ENCODE measurements at places on chromosomes 13 and 19.

DNA sequence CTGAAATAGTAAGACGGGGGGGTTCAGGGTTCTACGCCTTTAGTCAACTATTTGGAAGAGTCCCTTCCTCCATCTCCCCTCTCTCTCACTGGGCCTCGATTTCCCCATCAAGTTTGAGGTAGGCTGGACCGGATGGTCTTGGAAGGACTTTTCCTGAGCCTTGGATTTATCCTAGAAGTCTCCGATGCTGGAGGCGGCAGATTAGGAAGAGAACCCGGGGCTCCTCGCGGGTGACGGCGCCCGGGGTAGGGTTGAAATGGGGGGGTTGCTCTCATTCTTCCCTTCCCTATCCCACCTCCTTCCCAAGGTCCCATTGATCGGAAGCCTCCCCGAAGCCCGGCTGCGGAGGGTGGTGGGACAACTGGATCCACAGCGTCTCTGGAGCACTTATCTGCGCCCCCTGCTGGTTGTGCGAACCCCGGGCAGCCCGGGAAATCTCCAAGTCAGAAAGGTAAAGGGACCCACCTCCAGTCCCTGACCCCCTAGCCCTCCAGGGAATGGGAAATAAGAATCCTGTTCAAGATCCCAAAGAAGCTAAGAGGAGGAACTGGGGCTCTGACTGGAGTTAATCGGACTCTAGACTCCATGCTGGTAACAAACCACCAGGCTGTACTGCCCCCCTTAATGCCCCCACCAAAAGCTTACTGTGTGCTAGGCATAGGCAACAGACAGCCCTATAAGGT, 781 bp downstream of the QPCTL start:
- peak; percentile 75 for DNase-seq

DNA sequence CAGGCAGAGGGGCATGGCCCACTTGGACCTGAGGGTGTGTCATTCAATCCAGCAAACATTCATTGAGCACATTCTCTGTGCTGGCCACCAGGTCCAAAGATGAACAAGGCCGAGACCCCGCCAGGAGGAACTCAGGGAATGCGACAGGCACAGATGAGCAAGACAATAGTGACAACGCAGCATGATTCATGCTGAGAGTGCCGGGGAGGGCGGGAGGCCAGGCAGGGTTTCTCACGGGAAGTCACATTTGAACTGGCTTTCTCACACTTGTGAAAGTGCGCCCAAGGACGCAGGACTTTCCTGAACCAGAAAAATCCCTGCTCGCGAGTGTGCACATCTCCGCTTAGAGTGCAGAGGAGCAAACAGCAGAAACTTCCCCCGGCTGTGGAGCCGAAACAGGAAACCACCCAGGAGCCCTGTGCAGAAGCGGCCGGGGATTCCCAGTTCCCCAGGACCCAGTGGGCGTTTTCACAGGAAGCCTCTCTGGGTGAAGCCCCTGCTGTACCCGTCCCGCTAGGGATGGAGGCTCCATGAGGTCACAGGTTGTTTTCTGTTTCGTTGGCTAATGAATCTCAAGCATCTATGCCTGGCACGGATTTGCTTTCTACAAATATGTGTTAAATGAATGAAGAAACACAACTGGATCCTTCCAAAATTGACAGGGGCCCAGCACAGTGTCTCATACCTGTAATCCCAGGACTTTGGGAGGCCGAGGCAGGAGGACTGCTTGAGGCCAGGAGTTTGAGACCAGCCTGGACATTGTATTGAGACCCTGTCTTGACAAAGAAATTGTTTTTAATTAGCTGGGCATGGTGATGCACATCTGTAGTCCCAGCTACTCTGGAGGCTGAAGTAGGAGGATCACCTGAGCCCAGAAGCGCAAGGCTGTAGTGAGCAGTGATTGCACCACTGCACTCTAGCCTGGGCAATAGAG, 68.4 kb upstream of the TM9SF2 start:
- peak; percentile 80 for DNase-seq

GRCh38 chr13:26061947-26062346, 10.1 kb upstream of the SHISA2 start:
- no peak for DNase-seq

- no peak for DNase-seq
Observed at GRCh38 chr13:112792511-112792910, 102.7 kb downstream of the ATP11A start.

DNA sequence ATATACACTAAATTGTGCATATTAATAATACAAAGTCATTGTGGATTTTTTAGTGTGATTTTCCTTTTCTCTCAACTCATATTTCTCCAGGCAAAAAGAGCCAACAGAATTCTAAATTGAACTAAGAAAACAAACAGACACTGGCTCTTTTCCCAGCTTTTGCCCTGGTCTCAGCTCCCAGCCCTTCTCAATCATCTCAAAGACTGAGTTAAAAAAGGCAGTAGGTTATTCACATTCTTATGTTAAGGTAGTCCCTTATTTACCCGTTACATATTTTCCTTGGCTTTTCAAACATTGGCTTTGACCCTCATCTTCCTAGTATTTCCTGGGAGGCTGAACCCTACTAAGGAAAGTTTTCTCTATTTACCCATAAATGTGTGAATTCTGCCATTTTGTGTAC, 753.6 kb downstream of the LIG4 start:
- no peak for DNase-seq

- no peak for DNase-seq
Observed at GRCh38 chr13:21849323-21849722, 178.4 kb downstream of the FGF9 start.
